GM12891 (cell line): ENCODE measurements at places on chromosomes 13 and 19.
A peak's percentile ranks its signal among the peaks of the same experiment; 100 is the strongest.

DNA sequence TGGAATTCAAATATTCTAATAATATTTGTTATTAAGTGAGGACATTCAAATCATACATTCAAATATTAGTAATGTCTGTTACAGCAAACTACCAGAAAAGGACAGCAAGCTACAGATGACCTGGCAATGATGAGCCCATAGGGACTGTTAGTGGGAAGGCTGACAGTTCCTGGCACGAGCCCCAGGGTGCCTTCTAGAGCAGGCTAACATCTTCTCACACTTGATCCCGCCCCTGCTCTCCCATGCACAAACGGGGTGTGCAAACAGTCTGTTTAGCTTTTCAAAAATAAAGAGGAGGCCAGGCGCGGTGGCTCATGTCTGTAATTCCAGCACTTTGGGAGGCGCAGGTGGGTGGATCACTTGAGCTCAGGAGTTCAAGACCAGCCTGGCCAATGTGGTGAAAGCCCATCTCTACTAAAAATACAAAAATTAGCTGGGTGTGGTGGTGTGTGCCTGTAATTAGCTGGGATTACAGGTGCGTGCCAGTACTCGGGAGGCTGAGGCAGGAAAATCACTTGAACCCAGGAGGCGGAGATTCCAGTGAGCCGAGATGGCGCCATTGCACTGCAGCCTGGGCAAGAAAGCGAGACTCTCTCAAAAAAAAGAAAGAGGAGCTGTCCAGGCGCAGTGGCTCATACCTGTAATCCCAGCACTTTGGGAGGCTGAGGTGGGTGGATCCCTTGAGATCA, 9.6 kb upstream of the GARRE1 start:
- DNase-seq, result no peak

- no peak for DNase-seq
Measured at GRCh38 chr13:99740251-99740979, 231.2 kb downstream of the ZIC5 start.

DNA sequence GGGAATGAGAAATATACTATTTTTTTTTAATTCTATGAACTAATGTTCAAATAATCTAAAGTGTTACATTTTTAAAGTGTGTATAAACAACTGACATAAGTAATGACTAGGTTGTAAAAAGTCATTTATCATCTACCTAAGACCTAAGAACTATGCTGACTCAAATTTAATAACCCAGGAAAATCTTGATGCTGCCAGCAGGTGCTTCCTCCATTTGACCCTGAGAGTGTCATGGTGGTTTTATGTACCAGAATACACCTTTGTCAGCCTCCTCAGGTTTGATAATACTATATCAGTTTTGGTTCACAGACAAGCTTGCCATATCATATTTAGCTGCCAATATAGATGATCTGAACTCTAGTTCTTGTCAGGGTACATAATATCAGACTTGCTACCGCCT, 1151.2 kb downstream of the PCDH17 start:
- DNase-seq, result no peak

DNA sequence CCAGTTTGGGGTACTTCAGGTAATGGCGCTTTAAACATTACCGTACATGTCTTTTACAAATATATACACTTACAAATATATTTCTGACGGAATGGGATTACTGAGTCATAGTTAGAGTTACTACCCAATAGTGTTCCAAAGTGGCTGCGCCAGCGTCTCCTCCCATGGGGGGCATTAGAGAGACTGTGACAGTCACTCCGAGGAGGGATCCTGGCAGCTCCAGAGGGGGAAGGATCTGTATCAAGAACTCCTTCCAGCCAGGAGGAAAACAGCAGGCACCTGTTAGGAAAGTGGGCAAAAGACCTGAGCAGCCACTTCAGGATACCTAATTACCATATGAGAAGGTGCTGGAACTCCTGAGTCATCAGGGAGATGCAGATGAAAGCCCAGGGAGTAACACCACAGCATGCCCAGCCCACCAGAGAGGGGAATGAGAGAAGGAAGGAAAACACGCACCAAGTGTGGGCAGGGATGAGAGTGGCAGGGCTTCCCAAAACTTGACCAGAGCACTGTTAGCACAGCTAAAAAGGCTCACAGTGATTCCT, 52.9 kb downstream of the SLC7A9 start:
- no peak for DNase-seq

GRCh38 chr13:23273498-23273897, 92.7 kb downstream of the SGCG start:
- DNase-seq, result no peak

- DNase-seq, result peak; percentile 100
Measured at GRCh38 chr19:3557461-3558248, at the start of gene MFSD12. MFSD12 (minus strand) TSS chr19:3557586; CDS start chr19:3557403, 183 bp downstream.

- DNase-seq, result no peak
Measured at GRCh38 chr13:76461484-76461883, 424.7 kb downstream of the KCTD12 start.

DNA sequence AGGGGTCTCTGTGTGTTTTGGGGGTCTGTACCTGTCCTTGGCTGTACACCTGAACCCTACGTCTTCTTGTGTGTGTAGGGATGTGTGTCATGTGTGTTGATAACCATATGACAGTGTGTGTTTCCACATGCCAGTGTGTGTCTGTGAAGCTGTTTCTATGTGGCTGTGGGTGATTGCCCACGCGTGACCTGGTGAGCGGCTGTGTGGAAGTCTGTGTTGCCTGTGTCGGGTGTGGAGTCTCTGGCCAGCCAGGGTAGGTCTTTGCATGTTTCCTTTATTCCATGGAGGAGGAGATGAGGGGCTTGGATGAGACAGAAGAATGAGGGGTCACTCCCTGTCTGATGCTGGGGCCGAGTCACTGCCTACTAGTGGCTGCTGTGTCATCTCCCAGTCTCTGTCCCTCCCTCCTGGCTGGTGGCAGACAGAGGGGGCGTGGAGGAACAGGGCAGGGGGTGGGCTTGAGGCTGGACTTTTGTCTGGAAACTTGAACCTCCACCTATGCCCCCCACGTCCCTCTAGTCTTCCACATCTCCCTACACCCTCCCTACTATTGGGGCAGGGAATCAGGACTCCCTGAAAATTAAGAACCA, 2.8 kb upstream of the FOSB start:
- DNase-seq, result no peak

DNA sequence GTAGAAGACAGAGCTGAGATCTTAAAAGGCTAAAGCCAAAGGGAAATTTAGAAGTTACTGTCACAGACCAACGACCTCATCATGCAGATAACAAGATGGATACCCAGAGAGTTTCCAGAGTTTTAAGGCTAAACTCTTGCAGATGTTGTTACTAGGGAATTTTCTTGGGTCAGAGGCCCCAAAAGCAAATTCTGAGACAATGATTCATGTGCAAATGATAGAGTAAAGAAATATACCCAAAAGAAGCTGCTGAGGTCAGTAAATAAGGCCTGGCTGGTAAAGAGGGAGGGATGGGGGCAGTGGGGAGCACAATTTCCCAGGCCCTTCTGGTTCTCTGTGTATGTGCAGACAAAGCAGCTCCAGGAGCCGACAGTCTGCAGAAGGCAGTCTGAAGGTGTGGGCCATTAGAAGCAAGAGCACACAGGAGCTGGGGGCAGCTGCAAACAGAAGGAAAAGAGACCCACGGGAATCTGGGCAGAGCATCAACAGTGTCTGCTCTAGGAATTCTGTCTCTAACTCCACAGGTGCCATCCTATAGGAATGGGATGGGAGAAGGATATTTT, 330.8 kb downstream of the TBC1D4 start:
- DNase-seq, result no peak

DNA sequence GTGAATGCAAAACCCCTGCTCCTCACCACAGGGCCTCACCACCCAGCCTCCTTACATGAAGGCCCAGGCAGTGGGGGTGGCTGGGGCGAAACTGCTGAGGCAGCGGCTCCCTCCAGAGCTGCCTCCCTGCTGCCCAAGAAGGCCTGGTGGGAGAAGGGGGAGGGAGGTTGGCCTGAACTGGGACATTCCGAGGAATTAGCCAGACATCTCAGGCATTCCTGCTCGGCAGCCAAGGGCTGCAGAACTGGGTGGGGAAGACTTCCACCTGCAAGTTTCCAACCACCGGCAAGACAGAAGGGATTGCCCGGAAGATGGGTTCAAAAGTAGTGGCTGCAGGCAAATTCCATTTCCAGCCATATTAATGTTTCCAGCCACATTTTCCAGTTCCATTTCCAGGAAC, 2.3 kb upstream of the PSPN start:
- no peak for DNase-seq

GRCh38 chr19:5059213-5059574, 90.3 kb downstream of the KDM4B start:
- DNase-seq, result no peak

DNA sequence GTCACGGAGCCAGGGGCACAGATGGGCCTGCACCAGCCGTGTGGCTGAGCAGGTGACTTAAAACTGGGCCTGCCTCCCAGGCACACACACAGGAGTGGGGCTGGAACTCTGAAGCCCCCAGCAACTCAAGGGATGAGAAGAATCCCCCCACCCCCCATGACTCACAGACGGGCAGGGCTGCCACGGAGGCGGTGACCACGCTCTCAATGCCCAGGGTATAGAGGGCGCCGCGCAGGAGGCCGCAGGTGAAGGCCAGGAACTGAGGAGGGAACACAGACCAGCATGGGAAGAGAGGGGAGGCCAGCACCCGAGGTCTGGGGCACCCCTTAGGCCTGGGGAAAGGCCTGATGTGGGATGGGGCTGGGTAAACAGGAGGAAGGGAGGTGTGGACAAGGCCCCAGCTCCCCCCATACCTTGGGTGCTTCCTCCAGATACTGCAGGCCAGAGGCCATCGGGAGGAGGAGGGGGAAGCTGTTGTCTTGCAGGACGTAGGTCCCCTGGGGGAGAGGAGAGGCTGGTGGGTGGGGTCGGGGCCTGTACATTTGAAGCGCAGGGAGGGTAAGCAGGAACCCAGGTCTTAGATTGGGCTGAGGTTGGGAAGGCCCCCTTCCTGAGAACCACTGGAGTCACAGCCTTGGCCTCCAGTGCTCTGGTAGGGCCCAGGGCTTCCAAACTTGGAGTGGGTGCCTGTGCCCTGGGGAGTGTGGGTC, 3.1 kb upstream of the NKPD1 start:
- no peak for DNase-seq

GRCh38 chr13:31930901-31931522, 100.6 kb upstream of the FRY start:
- peak; percentile 32 for DNase-seq

DNA sequence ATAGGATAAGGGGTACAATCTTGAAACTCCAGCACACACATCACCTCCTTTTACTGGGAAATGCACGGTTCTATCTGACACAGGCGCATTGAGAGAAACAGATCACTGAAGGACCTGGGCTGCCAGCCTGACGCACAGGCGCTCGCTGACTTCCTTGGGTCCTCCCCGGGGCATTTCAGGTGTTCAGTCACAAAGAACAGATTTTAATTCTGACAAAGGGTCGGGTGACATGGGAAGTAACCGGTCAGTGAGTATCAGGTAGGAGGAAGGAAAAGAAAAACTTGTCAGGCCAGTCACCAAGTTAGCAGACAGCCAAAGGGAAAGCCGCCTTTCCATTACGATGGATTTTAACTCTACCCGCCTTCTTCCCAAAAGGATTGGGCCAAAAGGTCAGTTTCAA, 39.6 kb downstream of the INSR start:
- no peak for DNase-seq

DNA sequence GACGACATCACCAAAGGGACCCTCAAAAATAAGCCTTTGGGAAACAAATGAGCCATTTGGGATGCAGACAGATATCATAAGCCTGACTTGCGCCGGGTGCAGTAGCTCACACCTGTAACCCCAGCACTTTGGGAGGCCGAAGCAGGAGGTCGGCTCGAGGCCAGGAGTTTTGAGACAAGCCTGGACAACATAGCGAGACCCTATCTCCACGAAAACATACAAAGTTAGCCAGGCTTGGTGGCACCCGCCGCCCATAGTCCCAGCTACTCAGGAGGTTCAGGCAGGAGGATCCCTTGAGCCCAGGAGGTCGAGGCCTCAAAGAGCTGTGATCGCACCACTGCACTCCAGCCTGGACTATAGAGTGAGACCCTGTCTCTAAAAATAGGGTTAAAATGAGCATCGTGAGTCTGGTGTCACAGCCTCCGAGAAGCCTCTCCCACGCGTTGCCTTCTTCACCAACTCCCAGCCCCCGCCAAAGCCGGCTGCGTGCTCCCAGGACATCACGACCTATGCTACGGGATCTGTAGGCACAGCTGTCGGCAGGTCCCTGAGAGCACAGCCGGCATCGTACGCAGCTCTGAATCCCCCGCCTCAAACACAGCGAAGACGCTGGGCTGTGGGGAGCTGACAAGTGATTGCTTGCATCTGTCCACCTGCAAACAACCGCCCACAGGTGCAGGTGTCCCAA, 1.6 kb downstream of the REXO1 start:
- no peak for DNase-seq

DNA sequence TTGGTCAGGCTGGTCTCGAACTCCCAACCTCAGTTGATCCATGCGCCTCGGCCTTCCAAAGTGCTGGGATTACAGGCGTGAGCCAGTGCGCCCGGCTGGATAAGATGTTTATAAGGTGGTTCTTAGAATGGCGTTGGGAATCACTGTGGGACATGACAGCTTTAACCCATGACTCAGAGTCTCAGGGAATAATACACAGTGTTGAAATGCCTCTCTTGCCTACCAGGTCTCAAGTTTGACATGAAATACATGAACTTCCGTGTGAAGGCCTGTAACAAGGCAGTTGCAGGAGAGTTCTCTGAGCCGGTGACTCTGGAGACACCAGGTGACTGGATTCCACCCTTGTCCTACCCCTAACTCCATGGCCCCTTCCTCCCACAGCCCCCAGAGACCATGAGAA, 12.6 kb downstream of the FSD1 start:
- DNase-seq, result no peak
